Testis (tissue), 5 donors: ENCODE measurements at places on chromosomes 7 and 10. TPM values are rescaled to one million over a fixed set of nuclear protein-coding genes. Genes with fewer than 3 reads are reported as not detected.

ASB4 gene
- 0.12 TPM for total RNA-seq

DNA sequence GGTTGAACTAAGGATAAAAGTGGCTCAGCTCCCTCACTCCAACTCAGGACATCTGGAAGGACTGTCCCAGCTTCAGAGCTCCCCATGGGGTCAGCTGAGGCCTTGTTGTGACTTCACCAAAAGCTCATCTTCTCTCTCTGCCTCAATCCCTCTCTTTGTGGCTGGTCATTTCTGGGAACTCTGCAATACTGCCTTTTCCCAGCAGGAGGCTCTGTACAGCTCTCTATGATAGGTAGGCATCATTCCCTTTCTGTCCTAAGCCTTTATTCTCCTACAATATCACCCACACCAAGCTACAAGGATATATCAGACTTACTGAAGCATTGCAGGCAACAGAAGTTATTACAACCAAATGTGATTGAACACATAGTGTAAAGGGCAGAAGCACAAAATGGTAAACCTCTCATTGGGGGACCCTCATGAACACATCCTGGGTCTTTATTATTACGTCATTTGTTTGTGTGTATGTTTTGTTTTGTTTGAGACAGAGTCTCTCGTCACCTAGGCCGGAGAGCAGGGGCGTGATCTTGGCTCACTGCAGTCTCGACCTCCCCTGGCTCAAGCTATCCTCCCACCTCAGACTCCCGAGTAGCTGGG is 36.7 kb upstream of the PRPS1L1 start:
- DNase-seq, result peak; percentile 62

- peak; percentile 57 for DNase-seq
These were observed 70.4 kb downstream of the HERPUD2 start for GRCh38 chr7:35624299-35625186.

DNA sequence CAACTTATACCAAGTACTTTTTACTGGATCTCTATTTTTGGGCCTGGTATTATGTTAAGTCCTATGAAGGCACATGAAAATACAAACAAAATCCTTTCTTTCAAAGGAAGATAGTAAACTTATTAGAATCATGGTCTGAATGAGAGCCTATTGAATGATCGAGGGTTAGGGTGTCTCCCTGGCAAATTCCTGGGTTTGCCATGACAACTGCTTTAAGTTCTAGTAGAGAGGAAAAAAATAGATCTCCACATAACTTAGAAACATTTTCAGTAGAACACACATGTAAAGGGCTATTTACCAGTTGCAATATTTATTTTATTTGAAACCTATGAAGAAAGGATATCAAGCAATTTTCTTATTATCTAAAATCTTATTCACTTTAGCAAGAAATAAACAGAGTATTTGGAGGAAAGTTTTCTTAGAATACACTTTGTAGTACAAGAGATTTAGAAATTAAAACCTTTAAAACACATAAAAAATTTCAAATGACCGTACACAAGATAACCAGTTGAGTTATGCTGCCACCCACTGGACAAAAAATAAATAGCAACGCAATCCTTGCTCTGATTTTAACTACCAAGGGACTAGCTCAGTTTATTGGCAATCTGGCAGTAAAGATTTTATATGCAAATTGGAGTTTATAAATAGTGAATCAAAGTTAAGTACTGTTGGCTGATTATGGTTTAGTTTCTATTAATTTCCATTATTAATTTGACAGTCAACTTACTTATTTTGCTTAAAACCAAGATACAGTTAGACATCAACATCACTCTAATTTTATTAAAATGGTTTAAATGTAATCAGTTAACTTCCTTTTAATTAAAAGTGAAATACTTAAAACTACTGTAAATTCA is 33.9 kb downstream of the CACUL1 start:
- peak; percentile 85 for DNase-seq

DNA sequence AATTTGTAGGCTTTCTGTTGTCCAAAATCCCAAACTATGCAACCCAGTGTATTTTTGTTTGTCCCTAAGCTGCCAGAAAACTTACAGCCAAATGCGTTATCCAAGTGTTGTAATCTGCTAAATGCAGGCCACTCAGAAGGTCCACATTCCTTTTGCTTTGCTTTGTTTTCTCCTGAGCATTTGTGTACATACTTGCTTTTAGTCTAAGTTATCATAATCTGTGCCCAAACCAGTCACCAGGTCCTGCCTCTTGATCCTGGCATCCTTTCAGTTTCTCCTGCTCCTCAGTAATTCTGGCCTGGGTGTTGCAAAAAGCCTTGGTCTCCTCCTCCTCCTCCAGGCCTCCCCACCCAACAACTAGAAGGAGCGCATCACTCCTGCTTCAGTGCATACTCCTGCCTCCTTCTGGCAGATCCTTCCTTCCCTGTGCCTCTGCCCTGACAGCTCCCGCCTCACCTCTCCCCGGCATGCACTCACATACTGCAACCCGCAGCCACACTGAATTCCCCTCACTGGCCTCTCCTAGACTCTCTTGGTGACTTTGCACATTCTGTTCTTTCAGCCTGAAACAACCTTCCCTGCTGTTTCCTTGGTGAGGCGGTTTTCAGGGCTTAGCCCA is 2.3 kb downstream of the DENND2A start:
- no peak for DNase-seq

HACD1 gene
- 16.2 TPM for total RNA-seq

GRCh38 chr7:38796626-38797501 is 112.1 kb downstream of the VPS41 start:
- DNase-seq, result peak; percentile 70

GRCh38 chr10:5013385-5013784 is 9.7 kb upstream of the AKR1C2 start:
- no peak for DNase-seq

NPY gene
- not detected for total RNA-seq

- no peak for DNase-seq
These were observed 11.3 kb downstream of the STAG3 start for GRCh38 chr7:100189061-100189460.

DNA sequence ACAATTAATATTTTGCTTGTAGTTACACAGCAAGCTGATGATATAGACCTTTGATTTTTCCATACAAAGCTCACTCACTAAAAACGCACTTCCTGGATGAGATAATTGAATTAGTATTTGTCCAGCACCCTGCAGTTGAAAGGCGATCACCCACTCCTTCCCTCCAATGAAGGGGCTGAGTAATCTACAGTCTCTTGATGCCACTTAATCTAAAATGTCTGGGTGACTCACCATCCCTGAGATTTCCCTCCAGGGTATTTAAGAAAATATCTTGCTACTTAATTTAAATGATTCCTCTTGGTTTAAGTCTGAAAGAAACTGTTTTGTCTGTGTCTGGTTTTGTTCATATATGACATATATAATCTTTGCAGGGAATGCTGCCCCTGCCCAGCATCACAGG is 515.3 kb downstream of the GRID1 start:
- no peak for DNase-seq

DNA sequence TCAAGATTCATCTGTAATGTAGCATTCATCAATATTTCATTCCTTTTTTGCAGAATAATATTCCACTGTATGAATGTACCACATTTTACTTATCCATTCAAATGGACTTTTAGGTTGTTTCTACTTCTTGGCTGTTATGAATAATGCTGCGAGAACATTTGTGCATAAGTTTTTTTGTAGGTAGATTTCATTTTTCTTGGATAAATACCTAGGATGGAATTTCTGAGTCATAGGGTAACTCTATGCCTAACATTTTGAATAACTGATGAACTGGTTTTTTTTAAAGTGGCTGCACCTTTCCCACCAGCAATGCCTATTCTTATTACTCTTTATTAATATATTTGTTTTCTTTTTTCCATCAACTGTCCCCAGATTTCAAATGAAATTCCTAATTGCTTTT is 9.1 kb upstream of the XPNPEP1 start:
- DNase-seq, result no peak

HMX3 gene
- total RNA-seq, result 0.25 TPM

NME8 gene
- 5.8 TPM for total RNA-seq

GRCh38 chr10:11509036-11509435 is 102.4 kb downstream of the USP6NL start:
- no peak for DNase-seq

TAC1 gene
- 1.2 TPM for total RNA-seq

GRCh38 chr7:50216626-50217025 is 87.9 kb upstream of the IKZF1 start:
- DNase-seq, result no peak

DNA sequence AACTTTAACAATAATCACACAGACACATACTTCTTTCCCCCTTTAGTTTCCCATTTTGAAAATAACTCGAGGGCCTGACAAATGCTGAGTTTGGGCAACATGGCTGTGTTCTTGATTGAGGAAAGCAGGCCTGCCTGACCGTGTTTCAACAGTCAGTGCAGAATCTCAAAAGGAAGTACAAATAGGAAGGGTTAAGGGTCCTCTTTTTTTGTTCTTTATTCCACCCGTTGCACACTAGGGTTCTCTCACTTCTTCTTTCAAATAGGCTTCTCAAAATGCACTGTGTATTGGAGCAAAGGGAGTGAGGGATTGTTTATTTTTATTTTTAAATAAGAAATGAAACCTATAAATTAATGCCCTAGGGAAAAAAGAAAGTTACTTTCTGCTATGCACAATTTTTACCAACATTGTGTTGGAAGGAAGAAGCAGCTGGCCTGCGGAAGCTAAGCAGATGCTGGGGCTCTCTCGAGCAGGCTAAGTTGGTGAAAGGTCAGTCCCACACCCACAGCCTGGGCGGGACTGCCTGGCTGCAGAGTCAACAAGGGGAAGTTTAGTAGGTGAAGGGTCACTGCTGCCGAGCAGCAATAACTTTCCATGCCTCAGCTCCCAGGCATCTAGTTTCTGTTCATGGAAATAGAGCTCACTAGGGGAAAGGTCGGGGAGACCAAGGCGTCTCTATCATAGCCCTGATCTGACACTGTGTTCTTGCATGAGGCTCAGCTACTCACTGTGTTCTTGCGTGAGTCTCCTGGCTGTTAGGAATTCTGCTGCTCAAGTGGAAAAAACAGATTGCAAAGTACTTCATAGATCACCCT is 12.2 kb upstream of the PDK4 start:
- peak; percentile 88 for DNase-seq

DNA sequence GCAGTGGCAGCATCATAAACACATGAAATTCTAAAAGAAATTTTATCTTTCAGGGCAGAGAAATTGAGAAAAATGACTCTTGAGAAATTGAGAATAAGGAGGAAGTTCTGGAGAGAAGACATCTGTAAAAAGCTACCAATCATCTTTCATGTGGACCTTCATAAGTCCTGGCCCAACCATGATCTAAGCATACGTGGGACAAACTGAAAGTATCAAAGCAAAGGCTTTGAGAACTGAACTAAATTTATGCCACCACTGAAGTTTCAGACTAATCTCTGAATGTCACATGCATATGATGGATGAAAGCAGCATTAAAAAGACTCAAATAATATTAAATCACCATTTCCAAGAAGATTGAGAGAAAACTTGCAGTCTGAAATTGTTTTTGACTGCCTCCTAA is 1502.8 kb upstream of the LRRTM3 start:
- DNase-seq, result no peak

DNA sequence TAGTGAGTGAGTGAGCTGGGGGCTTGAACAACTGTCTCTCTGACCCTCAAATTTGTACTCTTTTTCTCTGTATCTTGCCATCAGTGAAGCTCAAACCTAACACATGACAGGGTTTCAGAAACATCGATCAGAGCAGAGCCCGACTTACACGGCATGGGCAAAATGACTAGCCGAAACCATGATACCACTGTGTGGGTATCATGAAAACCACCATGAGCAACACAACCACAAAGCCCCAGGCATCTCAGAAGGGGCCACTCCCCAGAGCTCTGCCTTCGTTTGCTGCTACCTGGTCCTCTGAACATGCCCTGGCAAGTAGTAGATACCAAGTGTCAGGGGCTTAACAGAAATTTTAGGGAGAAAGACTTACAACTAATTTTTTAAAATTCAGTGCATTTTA is 308.5 kb downstream of the WDR11 start:
- DNase-seq, result no peak

LBX1 gene
- total RNA-seq, result 0.12 TPM

DNA sequence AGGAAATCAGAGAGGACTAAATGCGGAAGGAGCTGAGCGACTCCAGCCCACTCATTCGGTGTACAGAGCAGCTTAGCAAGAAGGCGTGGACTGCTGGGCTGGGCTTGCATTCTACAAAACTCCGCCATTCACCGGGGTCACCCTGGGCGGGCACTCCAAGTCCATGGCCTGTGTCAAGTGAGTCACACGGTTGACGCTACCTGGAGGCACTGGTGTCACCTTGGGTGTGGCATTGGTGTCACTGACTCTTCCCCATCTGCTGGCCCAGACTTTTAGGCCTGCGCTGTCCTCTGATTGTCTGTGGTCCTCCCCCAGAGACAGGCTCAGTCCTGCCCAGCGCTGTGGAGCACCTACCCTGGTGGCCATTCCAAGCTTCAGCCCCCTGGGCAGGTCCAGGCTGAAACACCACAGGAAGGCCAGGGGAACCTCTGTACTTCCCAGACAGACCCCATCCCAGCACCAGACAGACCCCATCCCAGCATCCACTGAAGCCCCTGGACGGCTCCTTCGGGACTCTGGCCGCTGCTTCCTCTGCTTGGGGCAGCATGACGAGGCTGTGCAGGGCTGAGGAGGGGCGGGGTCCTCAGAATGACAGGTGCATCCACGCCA is 30.6 kb upstream of the CNPY1 start:
- DNase-seq, result no peak

DNA sequence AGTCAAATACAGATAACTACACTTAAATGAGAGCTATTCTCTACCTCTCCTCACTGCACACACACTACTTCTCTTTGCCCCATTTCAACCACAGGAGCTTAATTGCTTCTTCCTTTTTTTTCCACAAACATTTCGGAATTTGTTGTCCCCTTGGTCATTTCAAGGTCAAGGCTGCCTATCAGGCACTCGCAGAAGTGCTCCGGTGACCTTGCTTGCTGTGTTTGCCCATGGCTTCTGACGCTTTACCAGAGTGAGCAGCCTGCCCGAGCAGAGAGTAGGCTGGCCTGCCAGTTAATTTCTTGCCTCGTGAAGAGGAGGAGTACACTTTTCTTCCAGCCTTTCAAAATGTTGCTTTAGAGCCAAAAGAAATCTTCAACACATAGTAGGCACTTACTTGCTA is 297.1 kb upstream of the LRGUK start:
- DNase-seq, result peak; percentile 66
